T follicular helper cell (primary cell): ENCODE measurements at places on chromosomes 6 and 20.

GRCh38 chr20:32681175-32682084 is 7.7 kb upstream of the C20orf203 start:
- no peak for DNase-seq

- DNase-seq: no peak
These were observed 170.2 kb upstream of the PLN start for GRCh38 chr6:118377711-118378414.

DNA sequence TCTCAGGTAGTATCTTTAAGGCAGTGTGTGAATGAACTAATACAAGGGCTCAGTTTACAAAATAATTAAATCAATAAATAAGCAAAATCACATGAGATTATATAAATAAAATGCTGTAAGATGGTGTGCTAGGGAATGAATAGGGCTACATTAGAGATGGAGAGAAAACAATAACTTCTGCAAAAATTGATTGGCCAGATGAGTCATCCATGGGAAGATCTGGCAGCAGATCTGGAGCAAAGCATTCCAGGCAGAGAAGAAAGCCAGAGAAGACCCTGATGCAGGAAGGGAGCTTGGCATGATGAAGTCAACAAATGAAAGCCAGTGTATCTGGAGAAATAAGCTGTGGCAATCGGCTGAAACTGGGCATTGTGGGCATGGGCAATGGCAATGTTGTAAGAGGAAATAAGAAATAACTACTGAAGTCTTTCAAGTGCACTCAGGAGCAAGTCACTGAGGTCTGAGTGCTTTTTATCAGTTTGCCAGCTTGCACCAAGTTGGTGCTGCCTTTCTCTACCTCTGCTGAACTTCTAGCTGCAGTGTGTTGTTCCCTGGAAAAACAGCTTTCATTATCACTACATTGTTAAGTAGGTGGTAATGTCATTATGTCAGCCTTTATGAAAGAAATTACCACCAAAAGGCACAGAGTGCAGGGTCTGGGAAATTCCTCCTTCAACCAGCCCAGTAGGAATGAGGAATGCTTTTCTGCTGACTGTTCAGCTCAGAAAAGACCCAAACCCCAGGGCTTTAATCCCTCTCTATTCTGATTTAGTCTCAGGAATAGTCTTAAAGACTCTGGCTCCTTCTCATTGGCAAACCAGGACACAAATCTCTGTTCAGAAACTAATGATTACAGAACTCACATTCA is 231.6 kb downstream of the HTR1B start:
- DNase-seq: no peak

GRCh38 chr6:4732691-4733315 is 43.4 kb upstream of the CDYL start:
- DNase-seq: no peak
